ENCODE measurements at places on chromosomes 11 and 22.

DNA sequence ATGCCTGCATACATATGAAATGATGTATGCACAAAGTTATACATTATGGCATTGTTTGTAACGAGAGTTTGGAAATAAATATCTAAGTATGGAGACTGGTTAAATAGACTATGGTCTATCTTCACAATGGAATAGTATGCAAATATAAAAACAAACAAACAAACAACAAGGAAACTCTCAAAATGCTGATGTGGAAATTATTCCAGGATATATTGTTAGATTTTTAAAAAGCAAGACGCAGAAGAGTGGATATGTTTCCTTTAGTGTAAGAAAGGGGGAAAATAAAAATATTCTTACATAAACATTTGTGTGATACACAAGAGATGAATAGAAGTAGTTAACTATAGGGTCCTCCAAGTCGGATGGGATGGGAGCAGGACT lies 10.8 kb upstream of the CRKL start:
- no peak for DNase-seq

- no peak for DNase-seq
Observed at GRCh38 chr11:71140206-71140919, 112.0 kb downstream of the SHANK2 start.

DNA sequence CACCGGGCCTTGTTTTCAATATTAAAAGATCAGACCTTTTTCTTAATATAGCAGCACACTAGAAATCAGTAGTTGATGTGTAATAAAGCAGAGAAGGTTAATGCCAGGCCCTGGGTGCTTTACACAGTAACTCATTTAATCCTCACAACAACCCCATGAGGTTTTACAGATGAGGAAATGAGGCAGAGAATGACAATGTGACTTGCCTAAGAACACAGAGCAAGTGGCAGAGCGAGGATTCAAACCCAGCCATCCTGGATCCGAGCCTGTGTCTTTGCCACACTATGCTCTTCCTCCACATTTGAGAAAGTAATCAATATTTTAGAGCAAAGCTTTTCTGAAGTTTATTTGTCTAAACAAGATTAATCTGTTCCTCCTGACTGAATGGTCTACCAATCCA lies 7.2 kb downstream of the JAML start:
- DNase-seq: no peak

DNA sequence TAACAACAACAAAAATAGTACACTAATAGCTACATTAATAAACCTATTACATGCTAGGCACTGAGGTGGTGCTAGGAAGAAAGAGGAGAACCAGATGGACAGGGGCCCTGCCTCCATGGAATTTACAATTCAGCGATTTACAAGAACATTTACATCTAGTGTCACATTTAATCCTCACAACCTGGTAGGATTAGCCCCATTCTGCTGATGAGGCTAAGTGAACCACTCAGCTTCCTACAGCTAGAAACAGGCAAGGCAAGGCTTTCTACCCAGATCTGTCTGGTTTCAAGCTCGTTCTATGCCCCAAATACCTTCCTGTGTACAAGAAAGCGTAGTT lies 368.4 kb downstream of the BUD13 start:
- no peak for DNase-seq

DNA sequence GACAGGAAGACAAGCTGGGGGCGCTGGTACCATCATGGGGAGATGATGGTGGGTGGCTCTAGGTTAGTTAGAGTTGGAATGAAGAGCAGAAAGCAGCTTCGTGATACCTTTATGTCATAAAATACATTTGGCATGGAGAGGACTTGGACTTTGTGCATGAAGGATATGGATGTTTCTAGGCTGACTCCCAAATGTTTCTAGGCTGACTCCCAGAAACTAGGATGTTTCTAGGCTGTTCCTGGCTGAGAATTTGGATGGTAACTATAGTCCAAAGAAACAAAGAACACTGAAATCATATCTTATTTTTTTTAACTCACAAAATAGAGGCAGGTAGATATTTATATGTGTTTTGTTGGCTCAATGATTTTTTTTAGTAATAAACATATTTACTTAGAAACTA lies 89.4 kb upstream of the VPREB1 start:
- no peak for DNase-seq

GRCh38 chr11:1879342-1879940 lies 12.3 kb downstream of the PRR33 start:
- DNase-seq: no peak

GRCh38 chr11:111733016-111733415 lies 33.2 kb downstream of the PPP2R1B start:
- no peak for DNase-seq

GRCh38 chr11:7638710-7639642 lies 34.3 kb downstream of the CYB5R2 start:
- DNase-seq: no peak

DNA sequence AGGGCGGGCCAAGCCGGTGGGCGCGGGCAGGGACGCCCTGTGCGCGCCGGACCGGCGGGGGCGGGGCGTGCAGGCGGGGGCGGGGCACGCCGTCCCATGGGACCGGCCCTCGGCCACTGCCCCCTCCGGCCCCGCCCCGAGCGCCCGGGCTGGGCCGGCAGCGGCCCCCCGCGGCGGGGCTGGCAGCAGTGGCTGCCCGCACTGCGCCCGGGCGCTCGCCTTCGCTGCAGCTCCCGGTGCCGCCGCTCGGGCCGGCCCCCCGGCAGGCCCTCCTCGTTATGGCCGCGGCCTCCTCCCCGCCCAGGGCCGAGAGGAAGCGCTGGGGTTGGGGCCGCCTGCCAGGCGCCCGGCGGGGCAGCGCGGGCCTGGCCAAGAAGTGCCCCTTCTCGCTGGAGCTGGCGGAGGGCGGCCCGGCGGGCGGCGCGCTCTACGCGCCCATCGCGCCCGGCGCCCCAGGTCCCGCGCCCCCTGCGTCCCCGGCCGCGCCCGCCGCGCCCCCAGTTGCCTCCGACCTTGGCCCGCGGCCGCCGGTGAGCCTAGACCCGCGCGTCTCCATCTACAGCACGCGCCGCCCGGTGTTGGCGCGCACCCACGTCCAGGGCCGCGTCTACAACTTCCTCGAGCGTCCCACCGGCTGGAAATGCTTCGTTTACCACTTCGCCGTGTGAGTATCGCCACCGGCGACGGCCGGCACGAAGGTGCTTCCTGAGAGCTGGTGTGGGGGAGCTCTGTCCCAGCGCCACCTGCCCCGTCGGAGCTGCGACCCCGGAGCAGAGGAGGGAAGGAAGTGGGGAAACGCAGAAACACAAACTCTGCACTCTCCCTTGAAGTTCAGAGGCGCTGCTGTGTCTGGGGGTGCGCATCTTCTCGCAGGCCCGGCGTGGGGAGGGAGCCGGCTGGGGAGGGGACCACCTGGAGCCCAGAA lies at the start of gene KCNQ1:
Gene KCNQ1, plus strand, starts transcription at position 188 of the 925 bp plus-strand sequence. Its CDS starts 91 bp downstream, at position 279.
- DNase-seq: peak; percentile 69

DNA sequence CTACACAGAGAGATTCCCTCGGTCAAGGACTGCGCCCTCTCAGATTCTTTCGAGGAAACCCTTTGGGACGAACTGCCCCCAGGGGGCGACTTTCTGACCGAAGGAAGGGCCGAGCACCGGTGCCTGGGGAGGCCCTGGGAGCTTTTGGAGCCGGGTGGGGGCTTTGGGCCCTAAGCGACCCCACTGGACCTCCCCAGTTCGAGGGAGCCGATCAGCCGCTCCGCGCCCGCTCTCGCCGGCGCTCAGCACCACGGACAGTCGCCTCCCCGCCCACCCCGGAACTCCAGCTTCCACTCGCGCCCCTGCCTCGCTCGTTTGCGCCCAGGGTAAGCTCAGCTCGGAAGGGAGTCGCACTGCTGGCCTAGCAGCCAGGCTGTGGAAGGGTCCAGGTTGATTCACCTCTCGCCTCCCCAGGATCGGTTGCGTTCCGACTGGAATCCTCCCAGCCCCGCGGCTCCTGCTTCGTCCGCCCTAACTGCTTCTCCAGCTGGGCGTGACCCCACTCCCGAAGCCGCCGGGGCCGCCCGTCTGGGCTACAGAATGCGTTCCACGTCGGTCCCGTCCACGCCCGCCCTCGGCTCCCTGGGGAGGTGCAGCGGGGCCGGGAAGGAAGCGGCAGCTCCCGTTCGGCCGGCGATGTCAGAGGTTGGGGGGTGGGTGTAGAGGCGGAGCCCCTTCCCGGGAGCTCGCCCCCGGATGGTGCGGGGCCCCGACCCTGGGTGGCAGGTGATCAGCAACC lies 428 bp downstream of the SCN3B start:
- peak; percentile 12 for DNase-seq

GRCh38 chr11:48043991-48044512 lies 63.7 kb downstream of the PTPRJ start:
- no peak for DNase-seq

DNA sequence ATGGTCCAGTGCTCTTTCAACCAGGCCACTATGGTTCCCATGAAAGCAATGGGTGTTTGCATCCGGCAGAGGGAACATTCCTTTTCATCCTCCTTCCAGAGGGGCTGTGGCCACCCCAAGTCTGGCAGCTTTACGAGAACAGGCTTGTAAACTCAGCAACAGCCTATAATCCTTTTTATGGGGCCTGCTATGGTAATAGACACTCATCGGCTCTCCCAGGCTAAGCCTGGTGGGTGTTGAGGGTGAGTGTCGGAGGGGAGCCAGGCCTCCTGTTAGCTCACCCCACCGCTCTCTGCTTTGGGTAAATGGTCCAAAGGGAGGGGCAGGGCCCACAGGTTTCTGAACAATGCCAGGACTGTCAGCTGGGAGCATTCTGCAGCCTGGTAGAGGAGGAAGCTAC lies 111.6 kb upstream of the CD82 start:
- no peak for DNase-seq

DNA sequence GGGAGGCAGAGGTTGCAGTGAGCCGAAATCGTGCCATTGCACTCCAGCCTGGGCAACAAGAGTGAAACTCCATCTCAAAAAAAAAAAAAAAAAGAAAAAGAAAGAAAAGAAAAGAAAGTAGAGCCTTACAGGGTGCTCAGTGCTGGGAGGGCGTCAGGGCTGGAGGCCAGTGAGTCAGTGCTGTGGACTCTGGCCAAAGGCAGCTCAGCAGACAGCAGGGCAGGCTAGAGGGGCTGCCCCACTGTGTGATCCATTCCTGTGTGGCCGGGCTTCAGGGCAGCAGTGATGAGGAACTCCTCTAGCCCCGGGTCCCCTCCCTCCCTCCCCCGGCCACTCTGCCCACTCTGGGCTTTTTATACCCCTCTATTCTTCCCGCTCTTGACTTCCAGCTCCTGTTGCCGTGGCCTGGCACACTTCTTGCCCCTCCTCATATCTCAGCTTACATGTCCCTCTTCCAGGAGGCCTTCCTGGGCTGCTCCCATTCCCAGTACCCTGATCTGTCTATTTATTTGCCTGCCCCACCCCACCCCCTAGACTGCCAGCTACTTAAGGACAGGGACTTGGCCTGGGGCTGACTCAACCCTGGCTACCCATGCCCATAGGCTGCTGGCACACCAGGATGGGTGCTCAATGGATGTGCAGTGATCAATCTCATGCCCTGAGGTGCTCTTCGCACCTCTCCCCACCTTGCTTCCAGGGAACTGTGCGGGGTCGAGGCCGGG lies 10.1 kb downstream of the SYT12 start:
- no peak for DNase-seq

DNA sequence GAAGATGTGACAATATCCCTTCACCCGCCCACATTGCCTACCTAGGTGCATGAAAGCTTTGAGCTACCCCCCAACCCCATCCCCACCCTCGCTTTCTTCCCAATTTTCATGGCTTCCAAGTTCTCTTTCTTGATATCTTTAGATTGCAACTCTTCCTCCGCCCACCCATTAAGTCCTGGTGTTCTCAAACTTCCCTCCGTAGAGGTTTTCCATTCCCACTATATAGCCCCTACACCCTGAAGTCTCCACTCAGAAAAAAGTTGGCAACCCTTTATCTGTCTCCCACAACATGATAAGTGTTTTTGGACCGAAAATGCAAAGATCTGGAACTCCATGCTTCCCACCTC lies 572 bp downstream of the ZNF70 start:
- no peak for DNase-seq

GRCh38 chr11:123451183-123451781 lies 21.2 kb downstream of the GRAMD1B start:
- no peak for DNase-seq

- no peak for DNase-seq
Observed at GRCh38 chr11:122627745-122628144, 27.8 kb upstream of the UBASH3B start.

DNA sequence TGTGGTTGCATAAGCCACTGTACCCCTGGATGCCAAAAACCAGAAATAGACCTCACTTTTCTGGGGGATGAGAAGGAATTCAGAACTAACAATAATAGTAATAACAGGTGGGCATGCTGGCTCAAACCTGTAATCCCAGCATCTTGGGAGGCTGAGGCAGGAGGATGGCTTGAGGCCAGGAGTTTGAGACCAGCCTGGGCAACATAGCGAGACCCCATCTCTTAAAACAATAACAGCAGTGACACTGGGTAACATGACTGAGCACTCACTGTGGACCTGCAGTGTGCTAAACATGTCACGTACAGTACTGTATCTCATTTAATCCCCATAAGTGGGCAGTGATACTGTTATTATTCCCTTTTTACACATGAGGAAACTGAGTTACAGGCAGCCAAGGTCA lies 10.0 kb downstream of the FLRT1 start:
- no peak for DNase-seq

DNA sequence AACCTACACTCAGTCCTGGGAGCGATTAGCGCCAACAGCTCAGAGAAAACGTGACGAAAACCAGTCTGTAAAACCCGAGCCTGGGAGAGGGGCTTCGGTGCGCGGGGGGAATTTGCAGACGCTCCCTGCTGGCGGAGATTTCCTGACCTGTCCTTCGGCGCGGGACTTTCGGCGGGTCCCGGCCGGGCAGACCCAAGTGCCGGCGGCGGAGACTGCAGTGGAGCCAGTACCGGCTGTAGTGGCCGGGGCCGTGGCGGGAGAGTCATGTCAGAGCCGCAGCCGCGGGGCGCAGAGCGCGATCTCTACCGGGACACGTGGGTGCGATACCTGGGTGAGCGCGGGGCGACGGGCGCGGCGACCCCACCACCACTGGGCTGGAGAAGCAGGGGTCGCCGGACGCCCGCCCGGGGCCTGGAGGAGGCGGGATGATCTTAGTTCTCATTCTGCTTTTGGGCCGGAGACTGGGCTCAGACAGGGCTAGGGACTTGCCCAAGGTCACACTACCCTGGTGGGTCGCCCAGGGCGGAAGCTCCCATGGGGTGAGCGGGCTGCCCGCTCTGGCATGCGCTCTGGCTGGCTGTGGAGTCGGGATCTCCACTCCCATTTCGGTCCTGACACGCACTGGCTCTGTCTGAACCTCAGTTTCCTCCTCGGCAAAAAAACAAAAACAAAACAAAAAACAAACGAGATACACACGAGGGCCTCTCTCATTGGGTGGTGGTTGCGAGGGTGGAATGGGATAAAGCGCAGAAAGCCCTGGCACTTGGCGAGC lies at the start of gene MTFP1:
Gene MTFP1, plus strand, starts transcription at position 153 of the 772 bp plus-strand sequence. Its CDS starts 112 bp downstream, at position 265.
- DNase-seq: peak; percentile 36

GRCh38 chr22:40660730-40661129 lies 18.6 kb upstream of the MCHR1 start:
- no peak for DNase-seq

Data from activated T-cell treated with anti-CD3 and anti-CD28 coated beads for 48 hours (primary cell).